Pons (tissue), 1 donor: ENCODE measurements at places on chromosomes 5 and 9.
A peak's percentile ranks its signal among the peaks of the same experiment; 100 is the strongest.

- no peak for DNase-seq
Observed at GRCh38 chr9:70588999-70589398, 174.5 kb upstream of the KLF9 start.

DNA sequence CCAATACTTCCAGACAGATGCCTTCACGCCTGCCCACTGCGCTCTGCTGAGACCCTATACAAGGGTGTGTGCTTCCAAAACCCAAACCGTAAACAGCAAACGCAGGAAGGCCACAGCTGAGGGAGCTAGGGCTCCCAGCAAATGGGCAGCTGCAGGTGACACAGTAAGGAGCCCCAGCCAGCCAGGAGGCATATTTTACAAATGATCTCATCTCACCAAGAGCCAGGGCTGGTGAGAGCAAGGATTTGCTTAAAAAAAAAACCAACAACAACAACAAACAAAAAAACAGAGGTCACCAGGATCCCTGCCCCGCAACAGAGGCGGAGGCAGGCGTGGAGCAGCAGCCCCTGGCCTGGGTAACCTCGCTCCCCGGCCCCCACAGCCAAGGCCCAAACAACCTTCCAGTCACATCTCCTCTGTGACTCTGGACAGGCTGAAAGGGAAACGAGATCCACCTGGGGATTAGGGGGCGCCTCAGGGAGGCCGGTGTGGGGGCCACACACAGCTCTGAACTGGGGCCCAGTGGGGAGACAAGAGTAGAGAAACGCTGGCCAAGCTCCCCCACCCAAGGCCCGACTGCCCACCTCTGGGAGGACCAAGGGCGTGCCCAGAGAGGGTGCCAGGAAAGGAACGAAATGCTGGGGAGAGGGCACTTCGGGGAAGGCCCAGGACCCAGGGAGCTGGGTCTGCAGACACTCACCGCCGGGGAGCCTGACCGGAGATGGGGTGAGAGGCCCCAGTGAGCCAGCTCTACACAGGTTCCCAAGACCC, 3.3 kb downstream of the NACC2 start:
- DNase-seq = no peak

DNA sequence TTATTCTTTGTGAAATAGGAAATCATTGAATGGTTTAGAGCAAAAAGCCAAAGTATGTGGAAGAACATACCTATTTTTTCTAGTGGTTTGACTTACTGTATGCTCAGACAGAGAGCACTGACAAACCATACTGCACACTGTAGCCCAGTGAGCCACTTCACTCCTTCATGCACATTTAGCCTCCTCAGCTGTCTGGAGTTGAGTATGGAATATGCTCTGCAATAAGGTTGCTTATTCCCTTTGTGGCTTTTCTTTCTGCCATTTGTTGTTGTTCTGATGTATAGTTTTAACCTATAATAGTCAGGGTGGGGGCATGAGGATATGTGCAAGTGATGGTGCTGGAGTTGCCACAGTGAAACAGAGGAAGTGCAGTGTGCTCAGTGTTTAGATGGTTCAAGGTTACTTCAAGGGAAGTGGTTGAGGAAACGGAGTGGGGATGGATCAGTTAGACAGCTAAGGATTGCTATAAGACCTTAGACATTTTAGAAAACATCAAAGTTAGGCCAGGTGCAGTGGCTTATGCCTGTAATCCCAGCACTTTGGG, 100.7 kb downstream of the CDC42SE2 start:
- no peak for DNase-seq

GRCh38 chr5:59209758-59210359, 627.0 kb downstream of the RAB3C start:
- no peak for DNase-seq

DNA sequence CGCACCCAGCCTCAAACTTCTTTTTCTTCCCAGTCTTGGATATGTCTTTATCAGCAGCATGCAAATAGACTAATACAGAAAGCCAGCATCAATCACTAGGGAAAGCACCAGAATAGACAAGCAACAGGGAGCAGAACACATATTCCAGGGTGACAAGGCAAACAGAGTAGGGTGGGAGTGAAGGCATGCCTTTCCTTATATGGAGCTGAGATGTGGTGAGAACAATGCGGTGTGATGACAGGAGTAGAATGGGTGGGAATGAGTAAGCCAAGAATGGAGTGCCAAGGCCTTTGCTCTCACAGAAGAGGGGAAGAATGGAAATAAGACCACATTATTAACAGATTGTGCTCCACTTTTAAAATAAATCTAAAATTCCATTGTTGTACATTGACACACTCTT, 115.6 kb downstream of the CETN3 start:
- no peak for DNase-seq

DNA sequence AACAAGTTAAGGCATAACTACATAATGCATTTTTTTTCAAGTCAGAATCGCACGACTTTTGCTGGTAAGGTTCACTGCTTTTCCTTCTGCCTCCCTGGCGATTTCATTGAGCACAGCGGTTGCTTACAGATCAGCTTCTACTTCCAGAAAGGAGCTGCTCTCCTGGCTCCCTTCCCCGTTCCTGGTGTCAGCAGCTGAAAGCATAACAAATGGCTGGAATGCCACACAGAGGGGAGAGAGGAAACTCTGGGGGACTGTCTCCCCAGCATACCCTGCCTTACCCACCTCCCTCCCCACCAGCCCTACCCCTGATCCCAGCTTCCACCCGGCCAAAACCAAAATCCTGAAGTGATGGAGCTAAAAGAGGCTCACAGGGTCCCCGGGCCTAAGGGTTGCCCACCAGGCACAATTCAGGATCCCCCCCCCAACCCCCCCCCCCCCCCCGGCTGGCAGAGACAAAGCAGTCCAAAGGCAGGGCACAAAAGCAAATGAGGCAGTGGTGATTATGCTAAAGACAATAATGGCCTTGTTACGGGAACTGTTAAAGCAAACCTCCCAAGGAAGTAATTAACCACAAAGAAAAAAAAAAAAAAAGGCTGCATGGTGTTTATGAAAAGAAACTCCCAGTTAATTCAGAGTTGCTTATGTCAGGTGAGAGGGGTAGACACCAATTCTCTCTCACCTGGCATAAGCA, 126.1 kb upstream of the WWC1 start:
- peak; percentile 69 for DNase-seq

DNA sequence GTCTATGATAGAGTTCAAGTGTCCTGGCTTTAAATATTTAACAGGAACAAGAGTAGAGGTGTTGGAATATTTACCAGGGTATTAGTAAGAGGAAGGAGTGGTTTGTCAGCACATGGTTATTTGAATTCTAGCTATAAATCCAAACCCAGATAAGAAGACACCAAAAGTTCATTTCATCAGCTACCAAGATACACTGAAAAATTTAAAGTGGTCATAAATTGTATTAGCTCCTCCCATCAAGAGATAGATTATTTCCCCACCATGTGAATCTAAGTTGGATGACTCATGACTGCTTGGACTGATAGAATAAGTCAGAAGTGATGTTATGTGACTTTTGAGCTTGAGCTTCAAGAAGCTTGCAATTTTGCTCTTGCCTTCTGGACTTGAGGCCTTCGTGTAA, 72.1 kb upstream of the GRAMD2B start:
- no peak for DNase-seq

DNA sequence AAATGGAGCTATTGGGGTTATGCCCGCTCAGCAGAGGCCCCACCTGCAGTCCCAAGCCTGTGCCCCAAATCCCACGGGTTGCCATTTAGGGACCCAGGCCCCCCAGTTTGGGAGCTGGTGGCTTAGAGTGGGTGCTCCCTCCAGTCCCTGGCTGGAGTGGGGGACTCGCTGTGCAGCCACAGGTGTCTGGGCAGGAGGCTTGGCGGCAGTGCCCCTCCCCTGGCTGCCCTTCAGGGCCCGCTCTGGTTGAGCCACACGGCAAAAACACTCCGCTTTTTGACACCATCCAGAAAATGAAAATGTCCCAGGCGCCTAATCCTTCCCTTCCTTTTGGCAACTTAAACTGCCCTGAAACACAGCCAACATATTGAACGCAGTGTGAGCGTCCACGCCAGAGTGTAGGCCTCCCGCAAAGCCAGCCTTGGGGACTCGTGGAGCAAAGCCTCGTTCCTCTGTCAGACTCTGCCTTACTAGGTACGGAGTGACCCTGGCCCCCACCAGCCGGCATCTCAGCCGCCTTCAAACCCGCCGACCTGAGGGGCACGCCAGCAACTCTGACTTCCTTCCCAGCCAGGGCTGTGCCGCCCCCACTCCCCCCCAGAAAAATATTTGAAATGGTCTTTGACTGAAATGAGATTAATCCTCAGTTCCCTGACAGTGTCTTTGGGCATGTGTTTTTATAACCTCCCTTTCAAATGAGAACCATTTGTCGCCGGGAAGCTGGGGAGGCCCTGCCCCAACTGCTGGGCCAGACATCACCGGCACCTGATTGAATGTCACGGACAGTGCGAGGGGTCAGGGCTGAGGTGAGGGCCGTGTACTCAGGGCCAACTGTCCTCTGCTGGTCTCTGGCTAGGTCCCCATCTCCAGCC, 98.5 kb upstream of the LMX1B start:
- DNase-seq = no peak

- peak; percentile 6 for DNase-seq
Observed at GRCh38 chr9:18274693-18275092, 199.3 kb upstream of the ADAMTSL1 start.

DNA sequence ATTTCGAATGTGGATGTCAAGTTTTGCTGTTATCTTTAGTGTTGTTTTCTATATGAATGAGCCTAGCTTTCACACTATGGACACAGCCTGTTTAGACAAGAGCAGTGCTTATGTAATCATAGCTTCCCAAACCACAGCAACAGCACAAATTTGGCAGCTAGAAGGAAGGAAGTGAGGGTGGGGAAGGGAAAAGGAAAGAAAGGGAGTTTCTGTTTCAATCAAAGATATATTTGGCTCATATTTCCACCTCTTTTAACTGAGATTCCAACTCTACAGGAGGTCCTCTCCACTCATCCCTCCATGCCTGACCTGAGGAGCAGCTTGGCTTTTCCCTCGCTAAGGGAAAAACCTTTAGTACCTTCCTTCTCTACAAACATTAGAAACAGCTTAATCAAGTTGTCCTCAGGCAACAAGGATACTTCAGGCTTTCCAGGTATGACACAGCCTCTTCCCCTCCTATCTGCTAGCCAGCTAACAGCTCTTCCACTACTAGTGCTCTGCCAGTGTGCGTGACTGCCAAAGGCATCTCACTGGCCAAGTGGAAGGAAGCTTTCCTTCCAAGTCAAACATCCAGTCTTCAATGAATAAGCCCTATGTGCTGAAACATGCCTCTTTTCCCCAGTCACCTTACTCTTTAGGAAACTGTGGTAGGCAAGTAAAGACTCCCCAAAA, 268.6 kb upstream of the PTGER4 start:
- peak; percentile 61 for DNase-seq

- DNase-seq = no peak
Observed at GRCh38 chr5:77390221-77390620, 101.9 kb downstream of the WDR41 start.

GRCh38 chr5:170591054-170591453, 87.2 kb downstream of the KCNIP1 start:
- DNase-seq = no peak

DNA sequence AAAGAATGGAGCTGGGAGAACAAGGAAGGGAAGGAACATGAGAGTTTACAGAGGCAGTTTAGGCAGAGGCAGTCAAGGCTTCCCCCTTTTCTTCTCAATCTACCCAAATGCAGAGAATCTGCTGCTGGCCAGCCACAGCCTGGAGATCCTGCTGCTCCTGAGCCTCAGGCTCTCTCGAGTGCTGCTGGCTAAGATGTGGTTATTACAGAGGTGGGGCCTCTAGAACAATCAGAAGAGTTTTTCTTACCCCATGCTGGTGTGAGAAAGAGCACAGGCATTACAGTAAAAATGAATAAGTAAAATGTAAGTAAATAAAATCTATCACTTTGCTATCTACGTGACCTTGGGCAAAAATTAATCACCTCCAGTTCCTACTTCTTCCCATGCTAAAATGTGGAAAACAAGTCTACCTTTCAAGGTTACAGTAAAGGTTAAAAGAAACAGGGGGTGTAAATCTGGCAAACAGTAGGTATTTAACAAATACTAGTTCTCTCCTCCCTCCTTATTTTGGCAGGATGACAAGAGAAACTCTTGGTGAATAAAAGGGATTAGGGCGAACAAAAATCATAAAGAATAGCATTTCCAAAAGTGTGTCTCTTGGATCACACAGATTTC, 31.1 kb downstream of the FBXW11 start:
- no peak for DNase-seq

GRCh38 chr9:93467062-93467416, 13.7 kb upstream of the FAM120AOS start:
- no peak for DNase-seq

- no peak for DNase-seq
Observed at GRCh38 chr9:109311286-109311685, 9.6 kb downstream of the EPB41L4B start.

GRCh38 chr5:150266871-150267291, 22.7 kb downstream of the CAMK2A start:
- DNase-seq = no peak

DNA sequence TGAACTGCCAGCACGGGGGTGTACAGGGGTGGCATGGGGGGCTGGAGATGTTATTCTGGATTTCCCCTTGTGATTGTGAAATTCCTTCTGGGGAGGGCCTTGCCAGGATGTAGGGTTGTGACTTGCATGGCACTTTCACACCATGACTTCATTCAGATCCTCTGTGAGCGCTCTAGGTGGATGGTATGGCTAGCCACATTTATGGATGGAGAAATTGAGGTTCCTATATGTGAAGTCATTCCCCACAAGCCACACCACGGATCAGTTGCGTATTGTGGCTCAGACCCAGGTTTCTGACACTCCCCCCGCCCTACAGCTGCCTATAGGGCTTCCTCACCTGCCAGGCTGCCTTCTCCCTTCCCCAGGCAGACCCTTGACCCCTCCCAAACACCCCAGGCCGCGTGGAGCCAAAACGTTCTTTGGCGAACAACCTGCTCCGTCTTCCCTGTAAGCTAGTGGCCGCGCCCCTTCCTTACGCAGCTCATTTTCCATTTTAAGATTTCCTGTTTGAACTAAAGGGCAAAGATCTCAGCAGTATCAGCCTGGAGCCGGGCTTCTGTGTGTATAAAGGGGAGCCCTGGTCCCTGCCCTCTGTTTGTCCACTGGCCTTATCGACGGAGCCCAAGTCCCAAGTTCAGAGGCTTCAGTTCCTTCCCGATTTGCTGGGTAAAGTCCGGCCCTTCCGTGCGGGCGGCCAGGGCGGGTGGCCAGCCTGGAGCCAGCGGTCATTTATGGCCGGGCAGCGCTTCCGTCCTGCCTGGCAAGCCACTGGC, 97.8 kb upstream of the KLF4 start:
- peak; percentile 9 for DNase-seq

- no peak for DNase-seq
Observed at GRCh38 chr5:33146881-33147280, 293.9 kb upstream of the TARS1 start.

- no peak for DNase-seq
Observed at GRCh38 chr5:43572357-43572756, 15.5 kb upstream of the PAIP1 start.

GRCh38 chr9:113479174-113479621, 15.7 kb downstream of the RGS3 start:
- DNase-seq = no peak
